CD4-positive, alpha-beta T cell treated with Interleukin-10 for 1 hour (primary cell): ENCODE measurements at places on chromosomes 5 and 9.

DNA sequence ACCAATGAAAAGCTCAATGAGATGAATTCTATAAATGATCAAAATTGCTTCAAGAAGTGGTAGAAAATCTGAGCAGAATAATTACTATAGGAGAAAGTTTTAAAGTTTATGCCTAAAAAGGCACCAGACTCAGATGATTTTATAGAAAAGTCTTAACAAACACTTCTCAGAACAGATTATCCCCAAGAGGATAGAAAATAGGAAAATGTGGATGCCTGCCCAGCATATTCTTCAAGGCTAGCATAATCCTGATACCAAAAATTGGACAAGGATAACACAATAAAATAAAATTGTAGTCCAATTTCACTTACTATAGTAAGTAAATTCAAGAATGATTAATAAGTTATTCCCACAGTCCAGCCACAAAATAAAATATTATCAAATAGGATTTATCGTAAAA lies 397.0 kb downstream of the NR2F1-AS1 start:
- no peak for DNase-seq

DNA sequence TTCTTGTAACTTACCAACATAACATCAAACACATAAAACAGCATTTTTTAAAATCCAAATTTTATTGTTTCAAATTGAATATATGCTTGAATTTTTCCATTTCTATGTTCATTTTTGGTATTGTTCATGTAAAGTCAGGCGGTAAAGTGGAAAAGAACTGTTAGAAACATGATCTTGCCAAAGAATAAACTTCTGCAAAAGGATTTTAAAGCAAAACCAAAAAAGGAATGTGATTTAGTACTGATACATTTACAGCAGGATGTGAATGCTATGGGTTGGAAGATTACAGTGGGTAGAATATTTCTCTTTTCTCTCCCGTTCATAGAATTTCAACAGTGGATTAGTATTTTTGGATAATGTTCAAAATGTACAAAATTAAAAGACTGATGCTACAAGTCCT lies 277.2 kb upstream of the MPDZ start:
- DNase-seq = no peak

- no peak for DNase-seq
Measured at GRCh38 chr9:24218656-24219055, 327.0 kb downstream of the IZUMO3 start.

DNA sequence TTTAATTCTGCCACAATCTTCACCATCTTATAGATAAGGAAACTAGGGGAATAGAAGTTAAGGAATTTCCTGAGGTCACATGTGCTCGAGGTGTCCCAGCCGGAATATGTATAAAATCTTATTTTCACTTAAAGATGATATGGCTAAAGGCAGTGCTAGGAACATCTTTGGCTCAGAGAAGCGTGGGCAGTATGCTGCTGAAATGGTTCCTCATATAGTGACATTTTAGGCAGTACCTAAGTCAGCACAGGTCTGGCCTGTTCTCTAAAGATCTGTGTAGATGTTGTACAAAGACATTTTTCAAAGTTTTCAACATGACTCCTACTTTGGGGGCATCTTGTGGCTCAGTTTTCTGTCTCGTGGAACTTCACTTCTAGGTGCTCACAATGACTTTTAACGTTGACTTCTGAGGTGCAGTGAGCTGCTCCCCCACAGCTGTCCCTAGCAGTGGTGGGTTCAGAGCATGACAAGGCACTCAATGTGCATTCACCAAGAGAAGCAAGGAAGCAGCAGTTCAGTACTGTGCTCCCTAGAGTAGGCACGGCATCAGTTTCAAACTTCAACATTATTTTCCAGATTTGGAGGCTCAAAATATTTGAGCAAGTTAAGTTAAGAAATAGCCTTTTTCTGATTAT lies 40.3 kb downstream of the TNFAIP8 start:
- DNase-seq = no peak

GRCh38 chr9:69697475-69697874 lies 25.3 kb upstream of the APBA1 start:
- no peak for DNase-seq

DNA sequence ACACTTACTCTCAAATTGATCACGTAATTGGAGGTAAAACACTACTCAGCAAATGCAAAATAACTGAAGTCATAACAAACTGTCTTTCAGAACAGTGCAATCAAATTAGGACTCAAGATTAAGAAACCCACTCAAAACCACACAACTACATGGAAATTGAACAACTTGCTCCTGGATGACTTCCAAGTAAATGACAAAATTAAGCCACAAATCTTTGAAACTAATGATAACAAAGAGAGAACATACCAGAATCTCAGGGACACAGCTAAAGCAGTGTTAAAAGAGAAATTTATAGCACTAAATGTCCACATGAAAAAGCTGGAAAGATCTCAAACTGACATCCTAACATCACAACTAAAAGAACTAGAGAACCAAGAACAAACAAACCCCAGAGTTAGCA lies 540.5 kb upstream of the CDH18 start:
- no peak for DNase-seq
